ENCODE measurements at places on chromosomes 12 and 14.

GRCh38 chr14:99441918-99442317, 38.7 kb downstream of the SETD3 start:
- no peak for DNase-seq

- DNase-seq = no peak
These were observed 103.9 kb downstream of the TGFB3 start for GRCh38 chr14:75877884-75878283.

DNA sequence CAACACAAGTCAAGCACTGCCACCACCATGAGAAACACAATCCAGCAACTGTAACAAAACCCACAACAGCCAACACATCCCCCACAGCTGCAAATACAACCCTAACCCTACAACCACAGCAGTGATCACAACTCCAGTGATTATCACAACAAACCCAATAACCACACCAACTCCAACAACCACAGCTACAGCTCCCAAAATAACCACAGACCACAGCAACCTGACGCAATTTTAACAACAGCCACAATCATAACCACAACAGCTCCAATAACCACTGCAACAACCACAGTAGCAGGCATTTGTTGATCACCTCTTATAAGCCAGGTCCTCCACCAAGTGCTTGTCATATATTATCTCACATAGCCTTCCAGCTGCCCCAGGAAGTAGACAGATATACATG, 42.2 kb upstream of the FAM181A start:
- no peak for DNase-seq

GRCh38 chr12:26523708-26524150, 309.3 kb downstream of the ITPR2 start:
- DNase-seq = peak; percentile 80

DNA sequence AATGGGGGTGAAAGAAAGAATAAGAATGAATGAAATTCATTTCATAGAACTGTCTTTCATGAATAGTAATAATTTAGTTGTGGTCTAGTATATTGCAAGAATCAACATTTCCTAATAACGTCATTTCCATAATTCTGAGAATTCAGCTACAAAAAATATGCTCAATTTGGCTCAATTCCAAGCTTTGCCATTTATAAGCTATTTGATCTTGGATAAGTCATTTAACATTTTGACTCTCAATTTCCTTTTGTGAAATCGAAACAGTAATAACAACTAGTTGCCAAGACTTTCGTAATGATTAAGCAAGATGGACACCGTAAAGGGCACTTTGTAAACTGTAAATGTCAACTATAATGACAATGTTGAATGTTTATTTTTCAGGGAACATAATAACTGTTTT, 18.1 kb downstream of the NOS1 start:
- no peak for DNase-seq

GRCh38 chr12:13503094-13503835, 306.7 kb downstream of the EMP1 start:
- no peak for DNase-seq

DNA sequence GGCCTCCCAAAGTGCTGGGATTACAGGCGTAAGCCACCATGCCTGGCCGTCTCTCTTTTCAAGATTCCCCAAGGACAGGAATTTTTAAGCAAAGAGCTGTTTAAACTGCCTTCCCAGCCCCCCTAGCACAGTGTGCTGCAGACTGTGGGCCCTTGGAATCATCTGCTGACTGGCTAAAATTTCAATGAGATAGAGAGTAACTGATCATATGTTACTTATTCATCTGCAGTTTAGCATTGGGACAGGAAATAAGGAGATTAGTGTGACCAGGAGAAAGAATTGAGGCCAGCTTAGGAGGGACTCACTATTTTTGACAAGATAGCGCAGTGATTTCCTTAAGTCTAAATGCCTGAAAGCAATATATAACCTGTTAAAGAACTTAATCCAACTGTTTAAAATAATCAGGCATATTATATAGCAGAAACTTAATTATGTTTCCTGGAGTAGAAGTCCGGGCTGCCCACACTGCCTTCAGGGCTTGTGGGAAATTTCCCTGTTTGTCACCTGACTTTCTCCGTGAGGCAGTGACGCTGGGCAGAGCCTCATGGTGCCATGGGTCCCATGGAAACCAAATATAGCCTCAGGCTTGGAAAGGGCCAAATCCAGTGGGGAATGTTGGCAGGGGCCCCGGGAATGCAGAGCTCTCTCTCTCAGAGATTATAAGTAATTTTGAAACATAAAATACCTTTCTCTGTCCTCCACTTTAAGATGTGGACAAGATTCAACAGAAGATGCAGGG, 22.8 kb upstream of the CEBPE start:
- DNase-seq = peak; percentile 66

DNA sequence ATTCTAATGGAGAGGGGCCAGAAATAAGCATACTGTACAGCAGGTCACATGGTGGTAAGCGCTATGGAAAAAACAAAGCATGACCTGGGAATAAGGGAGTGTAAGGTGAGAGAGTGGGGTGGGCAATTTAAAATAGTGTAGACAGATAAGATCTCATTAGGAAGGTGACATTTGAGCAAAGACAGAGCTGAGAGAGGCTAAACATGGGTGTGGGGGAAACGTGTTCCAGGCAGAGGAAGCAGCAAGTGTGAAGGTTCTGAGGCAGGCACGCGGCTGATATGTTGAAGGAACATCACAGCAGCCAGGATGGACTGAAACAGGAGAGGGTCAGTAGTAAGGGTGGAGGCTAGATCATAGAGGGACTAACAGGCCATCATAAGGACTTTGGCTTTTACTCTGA, 126.8 kb downstream of the SAMD4A start:
- DNase-seq = no peak

DNA sequence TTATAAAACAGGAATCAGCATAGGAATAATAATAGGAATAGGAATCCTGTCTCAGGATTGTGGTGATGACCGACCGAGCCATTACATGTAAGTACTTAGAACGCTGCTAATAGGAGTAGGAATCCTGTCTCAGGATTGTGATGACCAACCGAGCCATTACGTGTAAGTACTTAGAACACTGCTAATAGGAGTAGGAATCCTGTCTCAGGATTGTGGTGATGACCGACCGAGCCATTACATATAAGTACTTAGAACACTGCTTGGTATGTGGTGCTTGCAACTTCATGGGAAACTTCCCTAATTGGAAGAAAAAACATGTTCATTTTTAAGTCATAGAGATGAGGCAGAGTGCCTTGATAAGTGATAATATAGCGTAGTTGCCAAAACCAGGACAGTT, 30.0 kb downstream of the ELK3 start:
- DNase-seq = no peak

- no peak for DNase-seq
These were observed 41.6 kb downstream of the NT5DC3 start for GRCh38 chr12:103799504-103799856.

DNA sequence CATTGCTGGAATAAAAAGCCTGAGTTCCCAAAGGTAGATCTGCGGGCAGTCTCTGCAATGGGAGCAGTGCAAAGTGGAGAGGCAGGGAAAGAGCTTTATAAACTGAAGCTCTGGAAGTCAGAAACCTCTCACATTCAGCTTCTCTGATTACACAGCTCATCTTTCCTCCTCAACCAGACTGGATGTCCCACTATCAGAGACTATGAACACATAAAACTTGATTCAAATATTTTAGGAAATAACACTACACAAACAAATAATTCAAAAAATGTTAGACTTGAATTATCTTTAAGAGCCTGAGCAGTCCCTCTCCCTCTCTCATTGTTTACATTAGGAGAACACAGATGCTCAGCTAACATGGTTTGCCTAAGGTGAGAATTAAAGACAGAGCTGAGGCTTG, 72.9 kb downstream of the DENND5B start:
- no peak for DNase-seq

GRCh38 chr12:112929715-112930114, 8.6 kb upstream of the OAS3 start:
- DNase-seq = no peak

- no peak for DNase-seq
These were observed 569 bp downstream of the SERPINA10 start for GRCh38 chr14:94292526-94292871.

GRCh38 chr12:122471324-122472226, 29.2 kb downstream of the ZCCHC8 start:
- DNase-seq = no peak

DNA sequence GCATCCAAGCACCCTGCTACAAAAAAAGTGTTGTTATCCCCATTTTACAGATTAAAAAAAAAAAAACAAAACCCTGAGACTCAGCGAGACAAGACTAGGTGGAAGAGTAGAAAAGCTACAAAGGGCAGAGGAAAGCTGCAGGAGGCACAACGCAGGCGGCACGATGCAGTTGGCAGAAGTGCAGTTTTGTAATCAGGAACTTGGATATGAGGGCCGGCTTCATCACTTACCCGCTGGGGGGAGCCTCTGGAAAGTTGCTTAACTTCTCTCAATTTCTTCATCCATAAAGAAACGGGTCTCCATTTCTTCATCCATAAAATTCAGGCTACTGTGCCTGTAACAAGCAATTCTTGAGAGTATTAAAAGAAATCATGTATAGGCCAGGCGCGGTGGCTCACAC, 33.1 kb upstream of the CCDC60 start:
- DNase-seq = no peak

DNA sequence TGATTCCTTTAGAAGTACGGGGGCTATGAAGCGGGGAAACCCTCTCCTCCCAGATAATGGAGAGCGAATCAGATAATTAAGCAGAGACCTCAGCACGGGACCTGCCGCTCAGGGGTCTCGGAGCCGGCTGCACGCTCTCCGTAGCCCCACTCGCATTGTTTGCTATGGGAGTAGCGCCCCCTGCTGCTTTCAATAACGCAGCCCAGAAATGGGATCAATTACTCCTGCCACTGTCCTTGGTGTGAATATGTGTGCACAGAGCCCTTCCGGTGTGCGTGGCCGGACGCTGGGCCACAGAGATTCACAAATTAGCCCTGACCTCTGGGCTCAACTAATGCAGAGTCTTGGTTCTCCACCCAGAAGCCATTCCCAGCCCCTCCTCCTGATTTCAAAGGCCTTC, 76.4 kb upstream of the TMEM132C start:
- DNase-seq = peak; percentile 16

DNA sequence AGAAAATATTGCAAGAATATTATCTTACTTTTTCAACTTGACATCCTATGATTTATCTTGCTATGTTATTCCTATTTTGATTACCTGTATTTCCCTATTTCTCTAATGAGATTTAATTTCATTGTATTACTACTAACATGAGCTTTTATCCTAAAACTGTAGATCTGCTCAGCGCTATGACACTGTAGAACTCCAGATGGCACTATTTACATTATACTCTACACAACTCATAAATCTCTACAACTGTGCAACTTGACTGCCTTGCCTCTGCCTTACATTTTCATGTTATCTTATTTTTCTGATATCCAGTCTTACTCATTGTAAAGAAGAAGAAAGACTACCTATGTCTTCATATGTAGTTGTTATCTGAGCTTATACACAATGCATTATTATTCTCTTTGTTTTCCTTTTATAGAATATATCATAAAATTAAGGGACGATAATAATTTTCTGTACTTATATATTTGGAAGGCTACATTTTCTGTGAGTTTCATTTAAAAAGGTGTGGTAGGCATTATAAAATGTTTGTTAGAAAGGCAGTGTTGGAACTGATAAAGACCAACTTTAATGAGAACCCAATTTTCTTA, 24.1 kb downstream of the NUP37 start:
- DNase-seq = no peak

DNA sequence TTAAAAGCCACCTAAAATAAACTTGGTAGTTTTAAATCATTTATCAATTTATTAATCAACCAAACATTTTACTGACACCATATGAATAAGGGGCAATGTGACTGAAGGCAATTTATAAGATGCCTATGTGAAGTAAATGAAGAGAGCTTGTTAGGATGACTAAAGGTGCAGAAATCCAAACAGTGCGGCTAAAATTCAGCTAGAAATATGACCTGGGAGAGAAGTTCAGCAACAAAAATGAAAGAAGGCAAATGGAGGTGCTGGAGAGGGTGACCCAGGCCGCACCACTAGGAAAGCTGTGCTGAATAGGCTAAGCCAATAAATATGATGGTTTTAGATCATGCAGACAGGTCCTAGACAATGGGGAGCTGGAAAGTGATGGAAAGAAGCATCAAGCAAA, 403.7 kb downstream of the BTG1 start:
- DNase-seq = no peak

DNA sequence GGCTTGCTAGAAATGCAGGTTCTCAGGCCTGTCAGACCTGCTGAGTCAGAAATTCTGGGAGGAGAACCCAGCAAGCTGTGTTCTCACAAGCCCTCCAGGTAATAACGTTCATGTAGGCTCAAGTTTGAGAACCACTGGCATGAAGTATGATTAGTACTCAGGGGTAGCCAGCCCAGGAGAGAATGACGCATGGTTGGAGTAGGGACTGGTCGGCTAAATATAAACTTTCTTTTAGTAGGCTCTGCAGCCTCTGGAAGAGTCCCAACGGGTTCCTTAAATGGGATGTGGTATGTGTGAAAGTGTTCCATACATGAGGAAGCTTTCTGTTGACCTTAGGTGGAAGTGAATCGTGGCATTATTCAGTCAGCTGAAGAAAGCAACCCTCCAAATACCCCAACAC, 209.3 kb downstream of the SLC41A2 start:
- no peak for DNase-seq

GRCh38 chr12:68557011-68557730, 53.5 kb upstream of the RAP1B start:
- no peak for DNase-seq

GRCh38 chr14:55545779-55546178, 34.2 kb upstream of the KTN1 start:
- DNase-seq = no peak

- peak; percentile 22 for DNase-seq
These were observed 123.3 kb downstream of the SSPN start for GRCh38 chr12:26318661-26319068.

- peak; percentile 74 for DNase-seq
These were observed 128.3 kb downstream of the AKAP6 start for GRCh38 chr14:32457213-32457920.

DNA sequence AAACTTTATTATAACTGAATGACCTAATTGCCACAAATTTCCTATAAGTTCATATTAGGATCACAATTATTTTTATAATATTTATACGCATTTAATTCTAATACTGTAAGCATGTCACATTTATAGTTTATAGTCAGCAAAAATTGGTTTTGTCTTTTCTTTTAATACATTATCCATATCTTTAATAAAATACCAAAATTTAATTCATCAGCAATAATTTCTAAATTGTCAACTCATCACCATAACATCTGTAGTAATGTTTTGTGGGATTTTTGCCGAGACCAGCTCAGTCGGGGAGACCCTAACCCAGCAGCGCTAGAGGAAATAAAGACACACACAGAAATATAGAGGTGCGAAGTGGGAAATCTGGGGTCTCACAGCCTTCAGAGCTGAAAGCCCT, 254.2 kb downstream of the KIF21A start:
- no peak for DNase-seq

- DNase-seq = no peak
These were observed 14.6 kb downstream of the ACTR6 start for GRCh38 chr12:100215209-100215608.

DNA sequence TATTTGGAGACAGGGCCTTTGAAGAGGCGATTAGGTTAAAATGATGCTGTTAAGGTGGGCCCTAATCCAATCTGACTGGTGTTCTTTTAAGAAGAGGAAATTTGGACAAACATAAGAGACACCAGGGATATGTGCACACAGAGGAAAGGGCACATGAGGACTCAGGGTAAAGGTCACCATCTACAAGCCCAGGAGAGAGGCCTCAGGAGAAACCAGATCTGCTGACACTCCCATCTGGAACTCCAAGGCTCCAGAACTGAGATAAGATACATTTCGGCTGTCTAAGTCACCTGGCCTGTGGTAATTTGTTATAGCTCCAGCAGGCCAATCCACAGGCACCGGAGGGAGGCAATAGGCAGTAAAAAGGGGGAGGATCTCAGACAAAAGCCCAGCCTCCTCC, 48.6 kb downstream of the KICS2 start:
- peak; percentile 40 for DNase-seq

Measured in BE2C (cell line).